ENCODE measurements at places on chromosomes 3 and 15.

- no peak for DNase-seq
Observed at GRCh38 chr3:101640256-101640655, 36.7 kb downstream of the ZBTB11 start.

- no peak for DNase-seq
Observed at GRCh38 chr3:135982922-135983581, 17.5 kb downstream of the PPP2R3A start.

GRCh38 chr3:158492685-158493084 lies 78.3 kb upstream of the MLF1 start:
- no peak for DNase-seq

GRCh38 chr3:42214565-42215283 lies 51.3 kb downstream of the CCK start:
- DNase-seq = no peak

DNA sequence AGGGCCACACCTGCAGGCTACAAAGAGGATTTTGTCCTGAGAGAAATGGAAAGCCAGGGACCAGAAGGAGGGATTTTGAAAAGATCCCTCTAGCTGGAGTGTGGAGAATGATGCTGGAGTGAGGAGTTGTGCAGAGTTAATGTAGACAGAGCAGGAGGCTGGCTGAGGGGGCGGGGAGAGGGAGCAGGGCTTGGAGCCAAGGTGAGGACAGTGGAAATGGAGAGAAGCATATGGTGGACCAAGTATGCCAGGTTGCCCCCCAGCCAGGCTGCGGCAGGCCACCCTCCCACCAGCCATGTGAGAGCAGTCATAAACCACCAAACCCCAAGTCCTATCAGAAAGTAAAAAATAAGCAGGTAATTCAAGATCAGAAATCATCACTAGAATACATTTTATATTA lies 14.7 kb downstream of the RARRES1 start:
- DNase-seq = no peak

GRCh38 chr15:38651328-38652038 lies 86.9 kb upstream of the RASGRP1 start:
- no peak for DNase-seq

GRCh38 chr15:69557707-69558409 lies 105.2 kb downstream of the RPLP1 start:
- no peak for DNase-seq

- DNase-seq = no peak
Observed at GRCh38 chr3:13192471-13193213, 119.4 kb upstream of the IQSEC1 start.

- no peak for DNase-seq
Observed at GRCh38 chr3:38347421-38348200, 1.0 kb downstream of the XYLB start.

DNA sequence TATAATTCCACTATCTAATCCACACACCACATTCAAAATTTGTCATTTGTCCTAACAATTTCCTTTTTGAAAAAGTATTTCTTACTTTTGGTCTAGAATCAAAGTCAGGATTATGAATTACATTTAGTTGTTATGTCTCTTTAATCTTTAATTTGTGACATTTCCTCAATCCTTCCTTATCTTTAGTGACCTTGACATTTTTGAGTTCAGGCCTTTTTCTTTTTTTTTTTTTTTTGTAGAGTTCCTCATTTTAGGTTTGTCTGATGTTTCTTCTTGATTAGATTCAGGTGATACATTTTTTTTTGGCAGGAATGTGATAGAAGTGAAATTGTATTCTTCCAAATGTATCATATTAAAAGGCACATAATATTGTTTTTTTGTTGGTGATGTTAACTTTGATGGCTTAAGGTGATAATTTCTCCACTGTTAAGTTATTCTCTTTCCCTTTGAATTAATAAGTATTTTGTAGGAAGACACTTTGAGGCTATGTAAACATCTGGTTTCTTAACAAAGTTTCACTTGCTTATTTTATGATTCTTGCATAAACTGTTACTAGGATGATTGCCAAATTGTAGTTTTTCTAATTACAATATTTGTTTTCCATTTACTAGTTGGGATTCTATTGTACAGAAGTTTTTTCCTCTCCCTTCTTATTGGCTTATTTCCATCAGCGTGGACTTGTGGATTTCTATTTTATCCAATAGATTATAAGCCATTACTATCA lies 16.3 kb downstream of the SLC35G2 start:
- no peak for DNase-seq

DNA sequence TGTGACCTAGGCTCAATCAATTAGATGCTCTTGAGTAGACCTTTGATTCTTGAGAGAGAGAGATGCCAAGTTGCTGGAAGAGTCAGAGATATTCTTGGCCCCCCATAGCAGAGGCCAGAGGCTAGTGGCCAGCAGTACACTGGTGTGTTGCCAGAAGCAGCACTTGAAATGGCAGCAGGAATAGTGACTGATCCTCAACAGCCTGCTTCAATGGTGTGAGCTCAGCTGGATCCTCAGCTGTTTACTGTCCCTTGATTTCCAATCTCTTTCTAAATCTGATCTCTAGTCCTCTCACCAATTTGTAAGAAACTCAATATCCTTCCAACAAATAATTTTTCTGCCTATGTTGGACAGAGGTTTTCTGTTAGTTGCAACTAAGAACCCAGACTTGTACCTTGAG lies 170.3 kb upstream of the CCDC54 start:
- DNase-seq = no peak

DNA sequence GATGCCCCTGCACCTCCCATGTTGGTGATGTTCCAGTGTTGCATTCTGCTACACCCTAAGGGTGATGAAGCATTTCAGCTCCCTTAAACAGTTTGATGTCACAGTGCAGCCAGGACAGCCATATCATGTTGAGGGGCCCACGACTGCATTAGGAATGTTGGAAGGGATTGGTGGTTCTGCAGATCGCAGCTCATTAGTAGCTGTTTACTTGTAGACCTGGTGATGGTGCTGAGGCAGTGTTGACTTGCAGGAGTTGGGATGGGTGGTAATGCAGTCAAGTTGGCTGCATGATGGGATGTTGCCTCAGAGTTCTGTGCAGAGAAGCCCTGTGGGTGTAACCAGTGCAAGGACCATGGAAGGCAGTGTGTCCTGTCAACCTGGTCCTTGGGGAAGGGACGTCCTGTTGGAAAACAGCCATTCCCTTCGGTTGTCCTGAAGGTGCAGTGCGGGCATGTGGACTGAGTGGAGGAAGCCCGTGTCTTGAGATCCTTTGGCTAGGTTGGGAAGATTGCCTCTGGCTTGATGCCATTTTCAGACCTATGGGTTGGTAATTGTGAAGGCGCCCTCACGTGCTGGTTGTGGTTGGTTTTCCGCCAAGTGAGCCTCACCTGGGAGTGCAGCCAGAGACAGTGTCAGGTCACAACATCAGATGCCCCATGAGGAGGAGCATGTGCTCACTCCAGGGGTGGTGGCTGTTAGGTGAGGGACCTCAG lies 100.7 kb downstream of the SNRPN start:
- no peak for DNase-seq

DNA sequence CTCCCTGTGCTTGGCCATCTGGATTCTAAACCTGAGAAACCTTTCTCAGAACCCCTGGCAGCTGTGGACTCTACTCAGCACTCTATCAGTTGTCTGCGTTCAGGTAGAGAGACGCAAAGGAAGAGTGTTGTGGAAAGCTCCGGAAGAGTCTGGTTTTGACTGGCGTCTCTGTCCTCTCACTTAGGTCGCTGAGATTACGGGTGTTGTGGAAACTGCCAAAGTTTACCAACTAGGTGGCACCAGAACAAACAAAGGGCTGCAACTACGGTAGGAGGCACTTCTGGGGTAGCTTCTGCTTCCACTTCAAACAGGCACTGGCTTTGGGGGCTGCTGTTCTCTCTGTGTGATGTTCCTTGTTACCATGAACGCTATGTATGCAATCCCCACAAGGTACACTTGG lies 19.2 kb upstream of the ITPKA start:
- no peak for DNase-seq

GRCh38 chr3:130934442-130935089 lies 40.7 kb downstream of the ATP2C1 start:
- no peak for DNase-seq

DNA sequence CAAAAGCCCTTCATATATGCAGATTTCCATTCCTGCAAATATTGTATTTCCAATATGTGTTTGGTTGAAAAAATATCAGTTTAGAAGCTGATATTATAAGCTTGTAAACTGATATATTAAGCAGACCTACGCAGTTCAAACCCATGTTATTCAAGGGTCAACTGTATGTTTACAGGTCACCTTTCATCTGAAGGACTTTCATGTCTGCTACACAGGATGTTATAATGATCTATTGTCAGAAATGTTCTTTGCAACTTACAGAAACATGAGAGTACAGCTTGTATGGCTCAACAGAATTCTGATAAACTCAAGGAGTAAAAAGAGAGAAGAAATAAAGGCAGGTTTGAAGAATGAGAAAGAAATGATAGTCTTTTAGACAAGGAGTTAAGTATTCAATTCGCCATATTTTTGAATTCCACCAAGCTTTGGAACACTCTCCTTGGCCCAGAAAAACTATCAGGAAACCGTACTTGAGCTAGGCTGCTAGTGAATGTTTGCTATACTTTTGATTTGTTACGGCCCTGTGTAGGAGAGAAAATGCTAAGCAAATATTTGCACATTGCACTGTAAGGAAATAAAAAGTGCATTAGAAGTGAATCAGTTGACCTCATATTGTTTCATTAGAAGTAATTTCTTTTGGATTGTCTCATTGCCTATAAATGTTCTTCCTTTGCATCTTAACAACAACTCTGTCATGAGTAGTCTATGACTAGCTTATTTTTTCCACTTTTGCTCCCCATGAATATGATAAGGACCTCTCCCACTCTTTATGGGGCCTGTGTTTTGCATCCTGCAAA lies 81.2 kb downstream of the NEK11 start:
- no peak for DNase-seq

GRCh38 chr15:39857132-39857531 lies 62.9 kb downstream of the GPR176 start:
- no peak for DNase-seq

All from substantia nigra (tissue), 51 donors.